KBM-7 (cell line): ENCODE measurements at places on chromosomes 3 and 15.
A peak's percentile ranks its signal among the peaks of the same experiment; 100 is the strongest.

DNA sequence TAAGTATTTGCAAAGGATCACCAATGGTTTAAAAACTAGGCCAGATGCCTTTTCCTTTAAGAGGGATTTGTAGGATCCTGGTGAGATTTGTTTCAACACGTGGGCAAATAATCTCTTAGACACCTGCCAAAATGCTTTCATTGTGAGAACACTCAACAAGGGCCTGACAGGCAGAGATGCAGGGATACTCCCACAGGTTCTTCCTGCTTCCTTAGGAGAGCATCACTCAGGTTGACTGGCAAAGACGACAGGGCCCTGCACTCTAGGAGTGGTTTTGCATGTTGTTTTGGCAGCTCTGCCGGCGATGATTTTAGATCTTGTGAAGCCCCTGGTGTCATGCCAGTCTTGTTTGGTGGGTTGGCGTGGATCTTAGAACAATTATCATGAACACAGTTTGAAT, 184.5 kb downstream of the NR1D2 start:
- no peak for DNase-seq

- peak; percentile 18 for DNase-seq
Measured at GRCh38 chr3:37814547-37814946, 47.1 kb upstream of the CTDSPL start.

DNA sequence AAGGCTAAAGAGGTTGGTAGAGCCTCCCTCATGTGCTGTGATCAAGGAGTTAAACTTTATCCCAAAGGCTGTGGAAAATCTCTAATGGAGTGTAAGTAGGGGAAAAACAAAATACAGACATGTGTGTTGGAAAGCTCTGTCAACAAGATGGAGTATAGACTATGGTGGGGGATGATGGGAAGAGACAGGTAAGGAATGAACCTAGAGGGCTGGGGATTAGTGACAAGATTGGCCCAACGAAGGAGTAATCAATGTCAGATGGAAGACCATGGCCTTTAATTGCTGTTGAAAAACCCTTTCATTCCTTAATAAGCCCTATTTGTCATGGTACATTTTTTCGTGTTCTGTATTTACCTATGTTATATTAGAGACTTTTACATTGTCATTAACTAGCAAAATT, 278.6 kb downstream of the SQOR start:
- no peak for DNase-seq

- DNase-seq = peak; percentile 12
Measured at GRCh38 chr3:53753518-53754183, 92.6 kb downstream of the CHDH start.

GRCh38 chr15:96351761-96352603, 21.5 kb downstream of the NR2F2 start:
- no peak for DNase-seq

GRCh38 chr3:157660847-157661246, 157.6 kb upstream of the VEPH1 start:
- DNase-seq = no peak

DNA sequence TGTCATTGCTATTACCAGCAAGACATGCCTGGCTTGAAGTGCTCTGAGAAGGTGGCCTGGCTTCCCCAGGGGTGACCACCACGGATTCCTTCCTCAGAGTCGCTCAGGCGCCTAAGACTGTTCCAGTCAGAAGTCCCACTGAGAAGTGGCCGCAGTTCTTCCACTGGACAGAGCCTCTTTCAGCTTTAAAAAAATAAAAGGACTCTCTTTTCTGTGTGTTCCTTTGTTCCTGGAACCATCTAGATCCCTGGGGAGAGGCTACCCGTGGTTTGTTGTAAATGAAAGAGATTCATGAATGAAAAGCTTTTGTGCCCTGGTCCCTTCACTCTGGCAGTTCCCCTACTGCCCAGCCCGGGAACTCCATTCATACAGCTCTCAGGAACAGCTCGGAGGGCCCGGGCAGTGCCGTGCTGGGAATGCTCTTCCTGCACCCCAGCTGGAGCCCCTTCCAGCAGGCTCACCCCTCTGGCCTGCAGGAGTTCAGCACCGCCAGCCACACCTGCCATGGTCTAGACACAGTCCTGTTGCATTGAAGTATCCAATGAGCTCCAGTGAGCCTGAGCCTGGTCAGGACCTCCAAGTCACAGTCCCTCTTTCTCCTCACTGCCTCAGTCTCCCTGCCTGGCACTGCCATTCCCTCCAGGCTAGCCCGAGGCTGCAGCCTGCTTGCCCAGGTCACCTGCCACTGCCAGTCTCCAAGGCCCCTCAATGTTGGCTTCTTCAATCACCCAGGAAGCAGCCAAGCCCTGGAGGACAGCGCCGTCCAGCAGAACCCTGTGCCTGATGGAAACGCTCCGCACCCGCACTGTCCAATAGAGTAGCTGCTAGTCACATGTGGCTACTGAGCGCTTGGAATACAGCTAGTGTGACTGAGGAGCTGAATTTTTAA, 75.4 kb downstream of the XXYLT1 start:
- no peak for DNase-seq

DNA sequence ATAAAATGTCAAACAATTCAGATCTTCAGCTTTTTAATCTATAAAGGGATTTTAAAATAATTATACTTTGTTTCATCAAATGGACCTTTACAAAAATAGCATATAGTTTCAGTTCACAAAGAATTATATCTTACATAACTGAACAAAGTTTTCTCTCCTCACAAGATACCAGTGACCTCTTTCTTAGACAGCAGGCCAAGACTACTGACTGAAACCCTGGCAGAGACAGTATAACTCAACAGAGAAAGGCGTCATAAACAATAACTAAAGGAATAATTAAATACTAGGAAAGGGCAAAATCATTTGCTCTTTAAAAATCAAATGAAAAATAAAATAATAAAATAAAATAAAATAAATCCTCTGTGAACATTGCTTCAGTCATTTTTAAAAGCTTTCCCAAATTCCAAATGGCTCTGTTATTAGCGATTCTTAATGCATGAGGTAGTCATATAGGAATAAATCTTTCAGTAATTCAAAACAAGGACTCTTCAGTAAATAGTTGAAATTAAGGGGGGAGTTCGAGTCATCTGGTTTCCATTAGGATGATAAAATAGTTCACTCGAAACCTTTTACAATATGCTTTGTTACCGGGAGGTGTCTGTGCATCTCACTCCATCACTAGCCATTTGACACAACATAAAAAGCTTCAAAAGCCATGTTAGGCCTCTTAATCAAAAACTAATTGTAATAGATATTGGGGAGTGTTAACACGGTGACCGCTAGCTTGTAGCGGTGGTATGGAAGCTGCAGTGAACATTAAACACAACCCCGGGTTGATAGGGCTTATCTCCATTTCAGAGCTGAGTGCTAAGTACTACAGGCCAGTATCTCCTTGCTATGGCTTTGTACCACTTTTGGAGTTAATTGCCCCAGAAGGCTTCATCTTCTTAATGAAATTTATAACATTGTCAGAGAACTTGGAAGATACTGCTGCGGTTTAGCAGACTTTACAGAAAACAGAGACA, 142.9 kb upstream of the NR2F2 start:
- DNase-seq = no peak

DNA sequence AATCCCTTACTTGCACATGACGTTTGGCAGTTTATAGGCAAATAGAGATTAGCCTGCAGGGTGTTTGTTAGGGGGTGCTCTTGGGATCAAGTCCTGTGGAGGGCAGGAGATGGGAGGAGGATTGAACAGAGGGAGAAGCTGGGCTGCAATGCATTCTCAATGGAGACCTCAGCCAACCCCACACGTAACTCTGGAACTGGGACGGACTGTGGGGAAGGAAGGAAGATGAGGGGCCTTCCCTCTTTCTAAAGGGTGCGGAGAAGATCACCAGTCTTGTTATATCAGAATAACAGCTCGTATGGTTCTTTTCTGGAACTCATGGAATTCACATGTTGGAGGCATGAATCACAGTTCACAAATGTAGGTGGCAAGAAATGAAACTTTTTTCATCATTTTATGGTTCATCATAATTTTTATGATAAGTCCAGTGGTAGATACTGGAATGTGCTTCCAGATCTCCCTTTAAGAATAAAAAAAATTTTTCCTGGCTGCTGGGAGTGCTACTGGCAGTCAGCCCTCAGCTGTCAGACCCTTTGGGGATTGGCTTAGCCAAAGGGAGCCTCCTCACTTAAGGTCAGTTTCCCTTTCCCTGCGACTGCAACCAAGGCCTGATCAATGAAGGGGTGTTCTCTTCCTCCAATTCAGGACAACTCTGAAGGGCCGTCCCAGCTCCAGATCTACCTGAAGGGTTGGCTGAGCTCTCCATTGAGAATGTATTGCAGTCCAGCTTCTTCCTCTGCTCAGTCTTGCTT, 20.5 kb upstream of the LYZL4 start:
- no peak for DNase-seq
